Right hindlimb (tissue), 1 donor: ENCODE measurements at places on chromosomes 2 and 18.
A peak's percentile ranks its signal among the peaks of the same experiment; 100 is the strongest.

DNA sequence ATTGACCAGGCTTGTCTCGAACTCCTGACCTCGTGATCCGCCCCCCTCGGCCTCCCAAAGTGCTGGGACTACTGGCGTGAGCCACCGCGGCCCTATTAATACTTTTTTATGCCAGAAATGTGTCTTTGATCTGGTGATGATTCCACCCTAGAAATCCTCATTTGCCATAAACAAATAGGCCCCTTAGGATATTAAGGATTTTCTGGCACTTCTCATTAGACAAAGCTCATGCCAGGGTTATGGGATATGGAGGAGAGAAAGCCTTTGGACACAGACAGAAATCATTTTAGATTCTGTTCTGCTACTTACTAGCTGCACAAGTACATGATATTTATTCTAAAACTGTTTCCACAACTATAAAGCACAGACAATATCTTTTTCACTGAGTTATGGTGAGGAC, 24.1 kb downstream of the SLC40A1 start:
- DNase-seq: no peak

DNA sequence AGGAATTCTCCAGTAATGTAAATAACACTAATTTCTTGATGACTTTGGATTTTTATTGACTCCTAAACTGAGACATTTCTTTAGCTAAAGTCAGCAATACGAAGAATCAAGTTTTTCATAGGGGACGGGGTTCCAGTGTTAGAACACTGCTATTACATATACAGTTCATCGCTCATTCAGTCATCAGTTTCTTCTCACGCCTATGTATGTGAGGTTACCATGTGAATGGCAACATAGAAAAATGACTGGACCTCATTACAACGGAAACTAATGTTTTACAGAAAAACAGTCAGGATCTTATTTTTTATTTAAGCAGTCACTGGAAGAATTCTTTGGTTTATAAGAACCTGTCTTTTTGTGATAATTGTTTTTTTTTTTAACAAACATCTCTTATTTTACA, 56.4 kb downstream of the THADA start:
- DNase-seq: no peak

GRCh38 chr2:165593081-165593480, 123.6 kb downstream of the CSRNP3 start:
- no peak for DNase-seq

DNA sequence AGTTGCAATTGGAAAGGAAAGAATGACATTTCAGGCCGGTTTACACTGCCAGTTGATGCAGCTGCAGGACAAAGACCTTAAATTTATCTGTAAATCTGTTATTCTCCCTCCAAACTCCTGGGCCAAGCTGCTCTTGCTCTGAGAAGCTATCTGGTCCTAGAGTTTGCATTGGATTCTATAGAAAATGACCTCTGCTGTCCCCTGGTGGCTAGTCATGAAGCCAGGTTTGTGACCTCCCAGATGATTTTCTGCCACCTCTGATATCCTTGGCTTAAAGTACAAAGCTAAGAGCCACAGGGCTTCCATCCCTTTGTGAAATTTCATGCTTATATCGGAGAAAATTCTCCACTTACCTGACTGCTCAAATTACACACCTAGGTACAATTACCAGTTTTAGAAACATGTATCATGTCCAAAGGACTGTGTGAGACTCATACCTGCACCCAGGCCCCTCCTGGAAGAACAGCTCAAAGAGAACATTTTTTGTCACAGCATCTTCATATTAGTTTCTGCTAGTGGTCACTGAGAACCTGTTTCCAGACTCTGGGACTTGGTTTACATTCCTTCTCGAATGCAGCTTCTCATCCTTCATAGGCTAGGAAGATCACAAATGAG, 28.9 kb upstream of the IER3IP1 start:
- peak; percentile 28 for DNase-seq

DNA sequence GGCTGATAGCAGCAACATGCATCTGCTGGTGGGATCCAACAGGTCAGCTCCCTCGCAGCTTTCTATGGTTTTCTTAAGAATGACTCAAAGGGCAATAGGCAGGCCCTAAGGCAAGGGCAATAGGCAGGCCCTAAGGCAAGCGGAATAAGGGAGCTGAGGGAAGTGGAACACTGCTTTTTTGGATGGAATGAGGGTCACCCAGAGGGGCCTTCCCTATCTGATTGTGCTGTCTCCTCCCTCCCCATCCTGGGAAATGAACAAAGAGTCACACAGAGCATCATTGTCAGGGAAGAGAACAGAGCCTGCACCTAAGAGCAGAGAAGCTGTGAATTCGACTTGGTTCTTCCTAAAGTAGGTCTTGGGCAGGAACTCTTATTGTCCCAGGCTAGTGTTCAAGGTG, 43.3 kb upstream of the PTPRM start:
- DNase-seq: no peak

GRCh38 chr2:8267048-8267447, 414.8 kb upstream of the ID2 start:
- no peak for DNase-seq

DNA sequence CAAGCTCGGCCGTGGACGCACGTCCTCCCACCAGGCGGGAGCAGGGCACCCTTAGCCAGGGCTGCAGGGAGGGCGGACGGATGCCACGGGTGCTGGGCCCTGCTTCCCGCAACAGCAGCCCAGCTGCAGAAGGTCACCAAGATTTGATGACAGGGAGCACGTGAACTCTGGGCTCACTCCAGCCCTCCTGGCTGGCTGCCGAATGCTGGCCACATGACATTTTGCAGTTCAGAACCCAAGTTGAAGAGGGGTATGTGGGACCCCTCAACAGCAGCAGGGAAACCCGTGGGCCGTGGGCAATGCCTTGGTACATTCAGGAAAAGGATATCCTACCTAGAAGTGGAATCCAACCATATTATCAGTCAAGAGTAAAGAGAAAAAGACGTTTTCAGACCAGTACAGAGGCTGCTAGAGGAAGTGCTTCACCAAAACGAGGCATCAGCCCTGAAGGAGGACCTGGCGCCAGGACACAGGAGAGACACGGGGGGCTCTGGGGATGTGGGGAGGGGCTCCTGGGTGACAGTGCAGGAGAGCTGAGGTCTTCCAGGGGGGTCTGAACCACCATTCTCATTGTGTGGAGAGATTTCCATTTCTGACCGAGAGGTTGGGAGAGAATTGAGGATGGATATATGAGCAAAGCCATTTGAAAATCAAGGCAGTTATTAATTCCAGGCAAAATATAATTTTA, 107.4 kb upstream of the CTDP1 start:
- DNase-seq: peak; percentile 7

- DNase-seq: no peak
Measured at GRCh38 chr18:21722687-21723086, 17.9 kb upstream of the MIB1 start.
